ENCODE measurements at places on chromosomes 11 and 22.

DNA sequence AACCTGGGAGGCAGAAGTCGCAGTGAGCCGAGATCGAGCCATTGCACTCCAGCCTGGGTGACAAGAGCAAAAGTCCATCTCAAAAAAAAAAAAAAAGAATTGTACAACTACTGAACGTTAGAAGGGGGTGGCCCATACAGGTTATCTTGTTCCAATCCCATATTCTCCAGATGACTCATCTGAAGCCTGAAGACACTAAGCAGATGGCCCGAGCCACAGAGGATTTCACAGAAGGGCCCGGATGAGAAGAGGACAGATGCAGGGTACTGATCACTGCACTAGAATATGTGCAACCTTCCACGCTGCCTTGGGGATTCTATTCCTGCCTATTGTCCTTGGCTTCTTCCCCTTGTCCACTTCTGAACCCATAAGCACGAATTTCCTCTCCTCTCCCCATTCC, 70.9 kb upstream of the UBASH3B start:
- no peak for DNase-seq

GRCh38 chr11:68523743-68524142, 63.2 kb downstream of the PPP6R3 start:
- DNase-seq, result no peak

DNA sequence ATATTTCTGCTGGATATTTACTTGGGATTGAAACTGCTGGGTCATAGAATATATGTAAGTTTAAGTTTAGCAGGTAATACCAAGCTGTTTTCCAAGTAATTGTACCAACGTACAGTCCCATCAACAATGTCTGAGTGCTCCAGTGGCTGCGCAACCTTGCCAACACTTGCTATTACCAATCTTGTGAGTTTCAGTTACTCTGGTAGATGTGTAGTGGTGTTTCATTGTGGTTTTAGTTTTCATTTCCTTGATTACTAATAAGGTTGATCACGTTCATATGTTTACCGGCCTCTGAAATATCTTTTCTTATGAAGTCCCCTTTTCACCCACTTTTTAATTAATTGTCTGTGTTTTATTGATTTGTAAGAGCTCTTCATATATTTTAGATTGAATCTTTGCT, 370.6 kb upstream of the CADM1 start:
- DNase-seq, result no peak

DNA sequence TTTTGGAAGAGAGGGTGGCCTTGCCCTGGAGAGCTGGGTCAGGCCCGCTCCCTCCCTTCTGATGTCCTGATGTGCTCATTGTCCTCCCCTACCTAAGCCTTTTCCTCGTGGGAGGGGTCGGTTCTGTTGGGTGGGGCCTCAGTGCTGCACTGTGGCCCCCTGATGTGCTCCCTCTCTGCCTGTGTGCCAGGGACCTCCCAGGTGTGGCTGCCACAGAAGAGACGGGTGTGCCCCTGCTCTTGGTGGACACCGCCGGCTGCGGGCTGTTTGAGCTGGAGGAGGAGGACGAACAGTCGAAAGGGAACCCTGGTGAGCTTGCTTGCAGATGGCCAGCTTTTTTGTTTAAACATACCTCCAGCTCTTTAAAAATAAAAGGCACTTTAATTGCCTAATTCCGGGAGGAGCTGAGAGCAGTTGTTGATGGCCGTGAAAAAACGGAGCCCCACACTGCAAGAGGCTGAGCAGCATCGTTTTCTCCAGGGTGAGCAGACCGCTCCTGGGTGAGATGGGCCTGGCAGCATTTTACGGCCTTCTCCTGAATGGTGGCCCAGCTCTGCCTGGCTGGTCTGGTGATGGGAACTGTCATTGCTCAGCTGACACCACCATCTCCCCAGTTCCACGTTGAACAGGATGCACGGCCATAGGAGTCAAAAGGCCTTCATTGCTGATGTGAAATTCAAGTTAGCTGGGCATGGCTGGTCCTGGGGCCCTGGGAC, 30.1 kb downstream of the IGHMBP2 start:
- DNase-seq, result no peak

GRCh38 chr22:30717331-30717921, 22.8 kb downstream of the OSBP2 start:
- DNase-seq, result peak; percentile 77

DNA sequence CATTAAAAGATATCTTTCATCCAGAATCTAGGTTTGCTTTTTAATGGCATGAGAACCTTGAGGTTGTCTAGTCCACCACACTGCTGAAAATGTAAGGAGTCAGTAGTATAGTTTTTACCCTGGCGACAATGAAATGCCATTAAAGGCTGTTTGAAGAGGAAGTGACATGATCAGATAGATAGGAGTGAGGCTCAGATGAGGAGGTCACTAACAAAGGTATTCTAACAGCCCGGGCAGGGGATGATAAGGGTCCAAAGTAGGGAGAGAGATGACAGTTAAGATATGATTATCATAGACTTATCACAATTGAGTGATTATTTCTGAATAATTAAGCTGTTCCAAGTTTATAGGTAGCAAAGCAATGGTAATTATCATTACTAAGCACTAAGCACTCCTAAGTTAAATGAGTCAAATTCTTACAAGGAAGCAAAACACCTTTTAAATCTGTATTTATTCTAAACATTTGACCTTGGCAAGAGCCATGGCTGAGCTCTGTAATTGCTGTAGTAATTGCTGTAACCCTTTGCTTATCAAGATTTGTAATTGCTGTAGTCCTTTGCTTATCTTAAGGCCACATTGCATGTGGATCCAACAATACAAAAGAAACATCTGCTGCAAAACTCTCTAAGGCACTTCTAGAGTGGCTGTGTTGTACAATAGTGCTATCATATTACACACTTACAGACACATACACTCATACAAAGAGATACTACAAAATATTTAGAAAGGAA, 92.6 kb downstream of the ENTHD1 start:
- no peak for DNase-seq

GRCh38 chr11:102254047-102254446, 63.2 kb upstream of the BIRC3 start:
- DNase-seq, result no peak

GRCh38 chr11:32391956-32392553, 43.3 kb downstream of the WT1 start:
- peak; percentile 77 for DNase-seq

DNA sequence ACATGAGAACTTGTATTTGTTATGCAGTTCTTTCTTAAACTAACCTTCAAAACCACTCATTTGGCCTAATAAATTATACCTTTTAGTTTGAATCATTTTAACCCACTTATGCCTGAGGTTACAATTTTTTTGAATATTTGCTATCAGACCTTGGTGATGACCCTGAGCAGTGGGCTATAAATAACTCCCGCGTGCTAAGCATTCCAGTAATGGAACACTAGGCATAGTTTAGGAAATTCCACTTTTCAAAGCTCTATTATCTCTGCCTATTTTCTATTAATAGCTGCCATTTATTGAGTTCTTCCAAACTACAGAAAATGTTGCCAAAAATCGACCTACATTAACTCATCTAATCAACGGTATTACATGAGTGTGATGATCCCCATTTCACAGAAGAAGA, 993.4 kb upstream of the FAT3 start:
- no peak for DNase-seq

DNA sequence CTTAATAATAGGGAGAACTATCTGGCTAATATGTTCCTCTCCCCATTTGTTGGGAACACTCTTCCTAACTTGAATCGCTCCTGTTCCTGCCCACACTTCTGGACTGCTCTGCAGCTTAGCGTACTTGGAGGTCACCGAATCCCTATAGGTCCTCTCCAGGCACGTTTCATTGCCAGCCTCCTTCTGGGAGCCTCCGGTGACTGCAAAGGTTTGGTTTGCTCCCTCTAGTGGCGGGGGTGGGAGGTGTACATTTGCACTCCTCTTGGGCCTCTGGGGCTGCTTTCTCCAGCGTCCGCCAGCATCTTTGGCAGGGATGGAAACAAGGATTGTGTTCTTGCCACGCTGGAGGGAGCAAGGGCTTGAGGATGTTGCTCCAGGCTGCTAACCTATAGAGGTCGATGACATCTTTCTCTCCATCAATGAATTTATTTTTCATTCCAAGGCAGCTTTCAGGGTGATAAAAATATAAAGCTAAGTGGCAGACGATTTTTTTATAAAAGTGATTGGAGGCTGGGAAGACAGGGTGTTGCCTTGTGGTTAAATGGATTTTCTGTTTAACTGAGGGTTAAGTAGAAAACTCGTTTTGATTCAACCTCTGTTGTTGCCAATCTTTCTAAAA, 48.7 kb downstream of the TSPAN18 start:
- no peak for DNase-seq

GRCh38 chr22:44449061-44449682, 48.9 kb downstream of the RTL6 start:
- peak; percentile 86 for DNase-seq

GRCh38 chr11:36081274-36081945, 137.5 kb downstream of the LDLRAD3 start:
- DNase-seq, result no peak

DNA sequence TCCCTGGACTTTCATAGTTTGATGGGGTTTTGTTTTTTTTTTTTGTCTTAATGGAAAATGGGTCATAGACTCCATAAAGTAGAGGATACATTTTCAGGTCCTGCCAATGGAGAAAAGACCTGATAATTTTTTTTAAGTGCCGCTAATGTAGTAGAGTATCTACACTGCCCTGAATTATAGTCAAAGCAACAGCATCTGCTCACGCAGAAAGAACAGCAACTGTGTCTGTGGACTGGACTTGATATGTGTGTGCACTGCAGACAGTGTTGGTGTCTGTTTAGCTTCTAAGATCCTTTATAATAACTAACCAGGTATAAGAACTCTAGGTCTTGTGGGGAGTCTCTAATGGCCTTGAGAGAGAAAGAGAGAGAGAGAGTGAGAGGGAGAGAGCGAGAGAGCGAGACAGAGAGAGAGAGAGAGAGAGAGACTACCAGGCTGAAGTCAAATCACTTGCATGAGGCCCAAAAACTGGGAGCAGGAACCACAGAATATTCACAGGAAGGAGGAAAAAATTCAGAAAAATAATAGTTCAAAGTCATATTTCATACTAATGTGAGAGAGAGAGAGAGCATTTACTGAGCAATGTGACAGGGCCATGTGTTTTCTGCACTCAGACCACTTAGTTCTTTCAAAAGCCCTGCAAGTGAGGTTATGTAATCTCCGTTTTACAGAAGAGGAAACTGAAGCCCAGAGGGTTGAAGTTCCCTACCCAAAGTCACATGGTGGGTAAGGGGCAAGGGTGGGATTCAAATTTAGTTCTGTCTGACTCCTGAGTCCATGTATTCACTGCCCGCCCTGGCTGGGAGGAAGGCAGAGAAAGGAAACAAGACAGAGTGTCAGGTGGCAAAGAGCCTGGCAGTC, 8.6 kb upstream of the MIAT start:
- no peak for DNase-seq

DNA sequence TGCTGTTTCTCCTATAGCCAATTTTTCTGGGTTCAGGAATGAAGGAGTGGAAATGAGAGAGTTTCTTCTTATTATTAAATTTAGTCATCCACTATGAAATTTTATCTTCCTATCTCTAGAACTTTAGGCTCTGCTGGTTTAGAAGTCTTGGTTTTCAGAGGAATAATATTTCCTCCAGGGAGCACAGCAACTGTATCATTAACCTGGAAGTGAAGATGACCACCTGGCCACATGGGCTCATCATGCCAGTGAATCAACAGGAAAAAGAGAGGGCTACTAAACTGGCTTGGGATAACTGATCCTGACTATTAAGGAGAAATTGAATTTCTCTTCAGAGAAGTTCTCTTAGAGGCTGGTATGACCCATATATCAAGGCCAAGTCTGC, 44.4 kb downstream of the ADM start:
- no peak for DNase-seq

DNA sequence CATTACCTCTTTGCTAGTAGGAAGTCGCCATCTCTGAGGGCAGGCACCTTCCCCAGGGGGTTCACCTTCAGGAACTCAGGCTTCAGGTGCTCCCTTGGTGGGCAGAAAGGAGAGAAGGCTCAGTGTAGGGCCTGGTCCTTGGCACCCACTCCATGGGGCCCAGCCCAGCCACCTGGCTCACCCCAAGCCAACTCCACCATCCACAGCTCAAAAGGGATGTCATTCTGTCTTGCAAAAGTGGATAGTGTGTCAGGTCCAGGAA, 2.7 kb upstream of the GSTT4 start:
- DNase-seq, result no peak

All from astrocyte of the spinal cord (primary cell).